Stimulated activated CD4-positive, alpha-beta T cell treated with anti-CD3 and anti-CD28 coated beads, Interleukin-2, amount 100 ng/mL, for 24 hours (primary cell): ENCODE measurements at places on chromosomes 1 and 21.

GRCh38 chr1:65317866-65318653 lies 8.7 kb downstream of the DNAJC6 start:
- no peak for DNase-seq

DNA sequence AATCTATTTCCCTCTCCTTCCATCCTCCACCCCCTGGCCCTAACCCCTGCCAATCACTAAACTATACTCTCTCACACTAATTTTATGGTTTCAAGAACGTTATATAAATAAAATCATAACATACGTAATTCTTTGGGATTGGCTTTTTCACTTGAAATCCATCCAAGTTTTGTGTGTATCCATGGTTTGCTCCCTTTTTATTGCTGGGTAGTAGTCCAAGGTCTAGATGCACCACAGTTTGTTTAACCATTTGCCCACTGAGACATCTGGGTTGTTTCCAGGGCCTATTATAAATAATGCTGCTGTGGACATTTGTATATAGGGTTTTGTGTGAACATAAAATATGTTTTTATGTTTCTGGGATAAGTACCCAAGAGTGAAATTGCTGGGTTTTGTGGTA lies 61.4 kb downstream of the TEX35 start:
- no peak for DNase-seq

- DNase-seq: no peak
Observed at GRCh38 chr1:44616284-44616990, 57.8 kb downstream of the TMEM53 start.

DNA sequence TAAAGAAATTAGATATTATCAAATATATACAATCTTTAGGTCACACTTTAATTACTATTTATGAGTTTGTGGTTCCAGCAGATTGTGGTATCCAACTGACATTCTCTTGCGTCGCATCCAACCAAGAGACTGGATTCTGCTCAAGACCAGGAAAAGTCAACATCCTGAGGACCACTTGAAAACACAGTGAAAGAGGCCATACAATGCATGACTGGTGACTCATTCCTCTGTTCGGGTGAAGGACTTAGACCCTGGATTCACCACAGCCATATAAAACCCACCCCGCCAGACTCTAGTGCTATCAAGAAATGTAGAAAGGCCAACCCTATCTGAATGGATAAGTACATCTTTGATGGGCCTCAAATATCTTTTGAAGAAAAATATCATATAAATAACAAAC lies 14.5 kb upstream of the CFHR4 start:
- DNase-seq: no peak

GRCh38 chr1:234841710-234842231 lies 231.8 kb upstream of the IRF2BP2 start:
- no peak for DNase-seq

GRCh38 chr1:224541901-224542630 lies 74.1 kb upstream of the CNIH3 start:
- DNase-seq: no peak

DNA sequence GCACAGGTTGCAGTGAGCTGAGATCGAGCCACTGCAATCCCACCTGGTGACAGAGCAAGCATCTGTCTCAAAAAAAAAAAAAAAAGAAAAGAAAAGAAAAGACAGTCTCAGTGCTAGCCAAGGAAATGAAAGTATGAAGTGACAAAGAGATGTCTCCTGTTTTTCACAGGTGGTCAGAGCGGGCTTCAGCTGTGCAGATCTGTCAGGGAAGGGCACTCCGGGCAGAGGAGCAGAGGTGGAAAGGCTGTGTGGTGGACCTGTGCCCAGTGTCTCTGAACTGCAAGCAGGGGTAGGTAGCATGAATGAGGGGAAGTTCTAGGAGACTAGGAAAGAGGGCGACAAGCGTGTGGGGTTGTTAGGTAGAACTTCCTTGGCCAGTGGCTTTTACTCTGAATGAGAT lies 67.5 kb downstream of the CD247 start:
- DNase-seq: no peak

DNA sequence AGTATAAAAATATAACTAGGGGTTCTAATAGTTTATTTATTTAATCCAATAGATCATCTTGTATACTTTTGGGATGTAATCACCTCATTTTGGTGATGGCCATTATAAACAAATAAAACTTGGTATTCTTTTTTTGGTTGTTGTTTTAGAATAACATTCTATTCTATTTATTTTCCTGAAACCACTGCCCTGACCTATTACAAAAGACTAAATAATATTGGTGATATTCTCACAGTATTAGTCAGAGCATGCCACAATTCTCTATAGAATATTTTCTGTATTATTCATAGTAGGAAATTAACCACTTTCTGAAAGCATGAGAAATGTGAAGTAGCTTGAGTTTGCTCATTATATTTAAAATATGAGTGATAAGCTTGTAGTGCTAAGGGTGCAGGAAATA lies 54.1 kb upstream of the LRRC7 start:
- DNase-seq: no peak

DNA sequence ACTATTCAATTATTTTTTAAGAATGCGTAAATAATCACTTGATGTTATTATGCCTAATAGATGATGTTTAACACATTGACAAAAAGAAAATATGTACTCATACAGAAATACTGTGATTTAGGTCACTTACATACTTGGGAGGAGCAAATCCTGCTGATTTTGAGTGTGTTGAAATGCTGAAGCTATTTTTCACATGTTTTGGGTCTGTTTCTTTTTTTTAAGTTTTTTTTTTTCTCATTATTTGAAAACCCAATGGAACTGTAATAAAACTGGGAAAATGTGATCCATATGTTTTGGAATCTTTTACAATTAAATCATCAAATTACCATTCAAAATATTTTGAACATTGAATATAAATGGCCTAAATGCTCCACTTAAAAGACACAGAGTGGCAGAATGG lies 366.2 kb upstream of the ADAMTS5 start:
- DNase-seq: no peak

- DNase-seq: no peak
Observed at GRCh38 chr1:160130486-160130885, 14.9 kb downstream of the ATP1A2 start.

DNA sequence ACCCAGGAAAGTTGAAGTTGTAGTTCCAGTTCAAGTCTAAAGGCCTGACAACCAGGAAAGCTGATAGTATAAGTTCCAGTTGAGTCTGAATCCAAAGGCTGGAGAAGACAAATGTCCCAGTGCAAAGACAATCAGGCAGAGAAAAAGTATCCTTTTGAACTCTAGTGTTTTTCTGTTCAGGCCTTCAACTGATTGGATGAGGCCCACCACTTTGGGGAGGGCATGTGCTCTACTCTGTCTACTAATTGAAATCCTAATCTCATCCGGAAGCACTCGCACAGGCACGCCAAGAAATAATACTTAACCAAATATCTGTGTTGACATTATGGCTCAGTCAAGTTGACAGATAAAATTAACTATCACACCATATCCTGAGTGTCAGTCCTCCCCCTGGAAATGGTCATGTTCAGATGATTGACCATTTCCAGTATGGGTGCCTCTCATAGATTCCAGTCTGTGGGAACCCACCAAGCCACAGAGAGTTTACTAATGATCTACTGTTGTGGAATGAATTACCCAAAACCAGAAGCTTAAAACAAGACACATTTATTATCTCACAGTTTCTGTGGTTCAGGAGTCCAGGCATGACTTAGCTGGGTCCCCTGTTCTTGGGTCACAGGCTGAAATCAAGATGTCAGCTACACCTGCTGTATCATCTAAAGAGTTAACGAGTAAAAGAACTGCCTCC lies 296.3 kb upstream of the ZP4 start:
- DNase-seq: no peak

DNA sequence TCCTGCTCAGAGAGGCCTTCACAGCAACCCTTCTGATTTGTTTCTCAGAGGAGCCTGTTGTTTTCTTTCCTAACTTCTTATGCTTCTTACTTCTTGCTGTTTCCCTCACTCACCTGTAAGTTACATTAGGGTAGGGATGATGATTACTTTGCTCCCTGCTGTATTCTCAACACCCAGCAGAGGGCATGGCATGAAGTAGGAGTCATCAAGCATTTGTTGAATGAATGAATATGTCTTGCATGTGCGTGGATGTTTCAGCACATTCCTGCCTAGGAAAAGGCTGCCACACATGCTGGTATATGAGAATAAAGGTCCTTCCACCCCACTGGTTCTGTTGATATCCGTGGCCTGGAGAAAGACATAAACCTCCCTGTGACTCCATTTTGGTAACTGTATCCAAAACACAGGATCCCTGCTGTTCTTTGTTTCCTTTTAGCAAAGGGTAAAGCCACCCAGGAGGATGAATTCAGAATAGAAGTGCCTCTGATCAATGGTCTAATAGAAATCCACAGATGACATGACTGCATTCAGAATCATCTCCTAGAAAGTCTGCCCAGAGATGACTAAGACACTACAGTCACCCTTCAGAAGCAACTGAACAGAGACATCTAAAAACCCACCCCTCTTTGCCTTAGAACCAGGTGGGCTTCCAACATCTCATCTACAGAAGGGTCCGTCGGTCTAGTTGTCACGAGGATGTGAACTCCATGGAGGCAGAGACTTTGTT lies 168.8 kb downstream of the ZSCAN20 start:
- no peak for DNase-seq

DNA sequence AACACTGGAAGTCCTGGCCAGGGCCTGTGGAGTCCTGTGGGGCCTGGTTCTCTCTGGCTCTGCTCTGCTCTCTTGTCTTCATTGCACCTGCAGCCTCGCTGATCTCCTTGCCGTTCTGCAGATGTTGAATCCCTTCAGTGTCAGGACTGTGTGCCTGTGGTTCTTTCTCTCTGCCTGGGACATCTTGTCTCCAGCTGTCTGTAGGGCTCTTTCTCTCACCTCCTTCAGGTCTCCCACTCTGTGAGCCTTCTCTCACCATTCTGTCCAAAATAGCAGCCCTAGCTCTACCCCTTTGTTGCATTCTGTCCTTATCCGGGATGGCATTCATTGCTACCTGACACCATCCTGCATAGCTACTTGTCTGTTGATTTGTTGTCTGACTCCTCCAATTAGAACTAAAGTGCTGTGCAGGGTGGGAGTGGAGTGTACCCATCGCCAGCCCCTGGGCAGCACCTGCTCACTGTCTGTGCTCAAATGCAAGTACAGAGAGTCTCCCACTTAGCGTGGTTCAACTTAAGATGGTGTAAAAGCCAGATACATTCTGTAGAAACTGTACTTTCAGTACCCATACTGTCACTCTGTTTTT lies 8.9 kb downstream of the PGBD2 start:
- no peak for DNase-seq

GRCh38 chr1:245466261-245466660 lies 311.5 kb downstream of the KIF26B start:
- no peak for DNase-seq

GRCh38 chr1:113545626-113546025 lies 155.3 kb downstream of the MAGI3 start:
- no peak for DNase-seq

- no peak for DNase-seq
Observed at GRCh38 chr1:188719735-188720134, 1757.9 kb downstream of the BRINP3 start.

DNA sequence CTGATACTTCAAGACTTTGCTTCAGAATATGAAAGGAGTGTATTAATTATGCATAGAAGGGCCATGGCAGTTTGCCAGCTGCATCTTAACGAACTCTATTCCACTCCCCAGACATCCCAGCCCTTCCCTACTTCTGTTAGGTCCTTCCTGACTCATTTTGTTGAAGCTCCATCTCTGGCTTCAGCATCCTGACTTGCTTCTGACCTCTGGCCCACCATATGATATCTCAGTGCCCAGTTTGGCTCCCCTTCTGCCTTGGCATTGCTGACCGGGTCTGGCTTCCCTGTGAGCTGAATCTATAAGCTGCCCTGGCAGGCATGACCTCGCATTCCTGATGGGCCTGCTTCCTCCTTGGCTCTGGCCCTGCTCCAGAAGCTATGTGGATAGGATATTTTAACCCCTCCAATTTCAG lies 27.6 kb upstream of the ARHGAP29 start:
- DNase-seq: no peak

DNA sequence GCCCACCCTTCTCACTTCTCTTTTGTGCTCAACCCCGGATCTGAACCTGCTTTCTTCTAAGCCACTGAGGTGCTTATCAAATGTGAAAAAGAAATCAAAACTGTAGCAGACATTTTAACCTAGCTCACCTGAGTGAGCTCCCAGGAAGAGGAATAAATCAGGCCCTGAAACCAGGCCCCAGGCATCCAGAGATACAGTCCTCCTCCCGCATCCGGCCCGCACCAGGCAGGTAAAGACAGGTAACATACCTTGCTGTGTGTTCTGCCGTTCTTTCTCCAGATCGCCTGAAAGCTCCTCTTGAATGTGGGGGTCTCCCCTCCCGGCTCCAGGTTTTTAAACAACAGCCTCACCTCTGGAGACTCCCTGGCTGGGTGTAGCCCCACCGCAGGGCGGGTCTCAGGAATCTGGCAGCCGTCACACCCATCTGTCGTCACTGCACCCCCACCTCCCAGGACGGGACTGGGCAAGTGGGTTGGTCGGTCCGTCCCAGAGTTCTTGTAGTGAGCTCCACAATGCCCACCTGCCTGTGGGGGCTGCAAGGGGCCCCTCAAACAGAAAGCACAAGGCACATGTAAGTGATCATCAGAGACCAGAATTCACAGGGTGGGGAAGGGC lies at the start of gene LAMB3:
LAMB3 (minus strand) TSS at position 305 of the 615 bp plus-strand sequence. CDS start 1,481 bp downstream, outside the sequence.
- DNase-seq: no peak

GRCh38 chr1:210900820-210901219 lies 233.1 kb downstream of the KCNH1 start:
- no peak for DNase-seq

- no peak for DNase-seq
Observed at GRCh38 chr1:204994086-204994862, 48.7 kb upstream of the CNTN2 start.

DNA sequence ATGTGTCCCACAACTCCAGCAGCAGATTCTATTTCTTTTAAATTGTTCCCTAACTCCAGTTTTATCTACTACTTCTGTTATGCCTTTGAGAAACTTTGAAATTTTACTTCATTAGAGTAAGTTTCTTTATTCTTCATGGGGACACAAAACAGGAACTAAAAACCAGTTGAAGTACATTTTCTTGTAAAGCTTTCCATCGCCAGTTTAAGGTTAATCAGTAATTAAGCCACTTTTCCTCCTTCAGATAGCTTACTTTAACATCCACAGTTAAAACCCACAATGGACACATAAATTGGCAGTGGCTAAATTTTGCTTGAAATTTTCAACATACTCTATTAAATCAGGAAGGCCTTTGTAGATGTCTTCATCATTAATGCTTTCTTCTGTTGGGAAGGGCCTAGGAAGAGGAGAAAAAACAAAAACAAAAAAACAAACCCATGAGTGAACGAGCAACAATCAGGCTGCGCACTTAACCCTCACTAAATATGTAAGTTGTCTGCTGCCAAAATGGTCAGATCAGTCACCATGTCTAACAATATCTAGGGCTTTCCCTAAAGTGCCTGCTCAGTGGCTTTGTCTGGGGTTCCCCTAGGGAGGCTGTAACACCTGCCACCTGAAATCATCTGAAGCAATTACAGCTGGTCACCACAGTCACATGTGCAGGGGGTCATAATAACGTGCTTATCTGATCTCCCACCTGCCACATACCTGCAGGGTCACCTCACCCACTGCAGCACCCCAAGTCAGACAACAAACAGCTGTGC lies 187.9 kb downstream of the VAV3 start:
- no peak for DNase-seq

GRCh38 chr21:29691616-29692491 lies 247.9 kb downstream of the GRIK1 start:
- DNase-seq: no peak

- DNase-seq: no peak
Observed at GRCh38 chr1:215087603-215088002, 5.1 kb downstream of the KCNK2 start.

- DNase-seq: no peak
Observed at GRCh38 chr1:186658999-186659398, 21.2 kb downstream of the PTGS2 start.
